ENCODE measurements at places on chromosomes 1 and 21.

GRCh38 chr1:20318971-20319370, 28.3 kb downstream of the VWA5B1 start:
- no peak for DNase-seq

DNA sequence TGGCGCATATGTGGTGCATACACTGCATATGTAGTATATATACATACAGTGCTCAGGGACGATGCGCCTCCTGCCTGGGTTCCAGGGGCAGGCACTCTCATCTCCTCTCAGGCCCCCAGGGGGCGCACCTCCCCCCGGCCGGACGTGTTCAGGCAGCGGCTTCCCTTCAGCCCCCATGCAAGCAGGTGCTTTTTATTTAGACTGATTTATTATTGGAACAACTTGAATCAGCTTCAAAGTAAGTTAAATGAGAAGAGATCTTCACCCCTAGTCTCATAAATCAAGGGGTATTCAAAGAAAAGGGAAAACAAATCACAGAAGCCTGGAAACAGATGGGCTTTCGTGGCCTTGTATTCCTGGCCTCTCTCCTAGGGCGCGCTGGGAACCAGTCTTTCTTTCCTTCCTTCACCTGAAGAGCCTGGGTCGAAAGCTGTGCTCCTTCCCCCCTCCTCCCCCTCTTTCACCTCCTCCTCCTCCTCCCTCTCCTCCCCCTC, 64.6 kb downstream of the UBIAD1 start:
- peak; percentile 73 for DNase-seq

DNA sequence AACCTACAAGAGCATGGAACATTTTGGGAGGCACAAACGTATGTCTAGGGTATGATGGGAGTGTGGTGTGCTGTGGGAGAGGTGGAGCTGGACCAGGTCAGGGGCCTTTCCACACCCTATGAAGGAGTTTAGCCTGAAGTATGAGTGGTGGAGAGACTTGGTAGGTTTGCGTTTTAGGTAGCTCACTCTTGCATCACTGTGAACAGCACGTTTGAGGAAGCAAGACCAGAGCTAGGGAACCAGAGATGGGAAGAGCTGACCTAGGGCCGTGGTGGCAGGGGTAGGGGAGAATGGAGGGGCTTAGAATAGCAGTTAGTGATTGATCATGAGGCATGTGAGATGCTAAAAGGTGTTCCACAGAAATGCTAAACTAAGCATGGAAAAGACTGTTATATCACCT, 25.1 kb upstream of the ZFP69B start:
- no peak for DNase-seq

- DNase-seq = no peak
Observed at GRCh38 chr1:238340989-238341388, 450.3 kb upstream of the ZP4 start.

- no peak for DNase-seq
Observed at GRCh38 chr21:36491209-36491910, 11.4 kb upstream of the CLDN14 start.

All from GM12892 (cell line).